ENCODE measurements at places on chromosomes 7 and 10.
A peak's percentile ranks its signal among the peaks of the same experiment; 100 is the strongest.

- DNase-seq, result no peak
Measured at GRCh38 chr7:140624392-140625191, 16.0 kb downstream of the DENND2A start.

DNA sequence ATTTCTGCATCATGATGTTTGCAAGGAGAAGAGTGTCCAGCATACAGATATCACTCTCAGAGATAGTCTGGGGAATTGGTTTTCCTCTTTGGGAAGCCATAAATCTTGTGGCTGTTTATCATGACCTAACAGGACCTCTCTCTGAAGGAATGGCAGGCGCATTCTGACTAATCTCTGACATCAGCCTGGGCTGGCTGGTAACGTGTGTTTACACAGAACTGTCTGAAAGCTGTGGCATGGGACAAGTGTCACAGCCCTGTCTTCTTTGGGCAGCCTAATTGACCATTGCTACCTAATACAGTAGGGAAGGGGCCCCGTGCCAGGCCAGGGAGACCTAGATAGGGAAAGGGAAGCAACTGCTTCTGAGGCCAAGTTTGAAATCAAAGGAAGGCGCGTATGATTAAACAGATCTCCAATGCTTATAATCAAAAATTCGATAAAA, 73.9 kb upstream of the CABCOCO1 start:
- no peak for DNase-seq

DNA sequence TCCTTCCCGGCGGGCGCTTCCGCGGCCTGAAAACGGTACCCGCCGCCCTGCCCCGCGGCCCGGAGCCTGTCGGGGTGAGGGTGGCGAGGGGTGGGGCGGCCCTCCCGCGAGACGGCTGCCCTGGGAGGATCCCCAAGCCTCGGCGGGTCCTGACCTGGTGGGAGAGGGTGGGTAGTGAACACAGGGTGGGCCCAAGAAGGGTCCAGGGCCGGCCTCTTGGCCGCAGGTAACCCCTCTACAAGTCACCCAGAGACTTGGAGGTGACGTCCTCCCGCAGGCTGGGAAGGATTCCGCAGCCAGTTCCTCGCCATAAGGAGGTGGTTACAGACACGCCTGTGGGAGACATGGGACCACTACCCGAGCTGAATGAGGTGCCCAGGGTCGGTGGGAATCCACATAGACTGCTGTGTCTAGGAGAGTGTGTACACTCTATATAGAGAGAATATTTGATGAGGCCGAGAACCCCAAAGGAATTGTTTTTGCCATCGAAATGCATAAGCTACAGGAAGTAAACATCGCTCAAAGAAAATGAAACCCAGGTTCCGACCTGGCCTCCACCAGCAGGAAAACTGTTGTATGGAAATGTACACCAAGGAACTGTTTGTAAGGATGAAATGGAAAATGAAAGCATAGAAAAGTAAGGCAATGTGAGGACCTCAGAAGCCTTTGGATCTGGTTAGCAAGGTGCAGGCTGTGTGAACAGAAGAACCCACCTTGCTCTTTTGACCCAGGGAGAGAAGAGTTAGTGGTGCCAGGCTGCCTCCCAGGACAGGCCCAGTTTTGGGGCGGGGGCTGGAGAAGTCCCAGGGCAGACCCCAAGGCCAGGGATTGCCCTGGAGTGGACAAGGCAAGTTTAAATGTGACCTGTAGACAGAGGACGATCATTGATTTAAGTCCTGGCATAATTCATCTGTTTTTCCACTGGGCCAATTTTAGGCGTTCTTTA, 659 bp downstream of the OPTN start:
- peak; percentile 19 for DNase-seq

DNA sequence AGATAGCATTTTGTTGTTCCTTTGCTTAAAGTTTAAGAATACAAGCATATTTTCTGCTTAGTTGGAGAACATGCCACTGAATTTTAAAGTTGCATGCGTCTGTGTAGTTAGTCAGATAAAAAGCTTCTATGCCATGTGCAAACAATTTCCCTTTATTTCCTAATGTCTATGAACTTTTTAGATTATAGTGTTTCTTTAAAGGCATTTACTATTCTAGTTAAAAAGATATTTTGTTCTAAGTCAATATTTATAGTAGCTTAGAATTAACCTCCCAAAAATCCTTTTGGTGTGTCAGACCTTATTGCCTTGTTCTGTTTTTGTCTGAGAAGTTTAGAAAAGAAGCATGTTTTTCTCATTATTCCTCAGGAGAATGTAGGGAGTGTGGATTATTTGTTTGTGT, 99.0 kb upstream of the GATA3 start:
- no peak for DNase-seq

GRCh38 chr10:22338931-22339330, 6.4 kb upstream of the SPAG6 start:
- no peak for DNase-seq

DNA sequence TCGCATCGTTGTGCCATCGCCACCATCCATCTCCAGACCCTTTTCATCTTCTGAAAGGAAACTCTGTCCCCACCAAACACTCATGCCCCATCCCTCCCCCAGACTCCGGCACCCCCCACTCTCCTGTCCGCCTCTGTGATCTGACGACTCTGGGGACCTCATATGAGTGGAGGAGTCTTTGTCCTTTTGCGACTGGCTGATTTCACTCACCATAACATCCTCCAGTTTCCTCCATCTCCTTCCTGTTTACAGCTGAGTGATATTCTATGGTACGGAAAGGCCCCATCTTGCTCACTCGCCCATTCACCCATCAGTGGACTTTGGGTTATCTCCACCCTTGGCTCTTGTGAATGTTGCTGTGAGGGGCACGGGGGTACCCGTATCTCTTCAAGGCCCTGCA, 11.8 kb upstream of the INSIG1 start:
- no peak for DNase-seq

Measured in activated CD4-positive, alpha-beta T cell treated with anti-CD3 and anti-CD28 coated beads, Interleukin-2, amount 10 ng/mL, durations not matched to agents 7 days and 5 days (primary cell).